ENCODE measurements at places on chromosomes 1 and 21.

- DNase-seq = no peak
These were observed 68.1 kb upstream of the SLC45A1 start for GRCh38 chr1:8249838-8250237.

DNA sequence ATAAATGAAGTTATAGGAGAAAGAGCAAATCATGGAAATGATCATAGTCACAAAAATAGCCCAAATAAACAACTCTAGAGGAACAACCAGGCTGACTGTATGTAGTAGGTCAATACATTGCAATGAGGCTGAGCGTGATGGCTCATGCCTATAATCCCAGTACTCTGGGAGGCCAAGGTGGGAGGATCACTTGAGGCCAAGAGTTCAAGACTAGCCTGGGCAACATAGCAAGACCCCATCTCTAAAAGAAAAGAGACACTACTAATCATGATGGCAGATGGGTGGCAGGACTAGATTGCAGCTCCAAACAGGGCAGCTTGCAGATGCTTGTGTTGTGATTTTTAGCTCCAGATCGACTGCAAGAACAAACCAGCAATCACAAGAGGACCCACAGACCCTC lies 27.6 kb downstream of the NDC1 start:
- no peak for DNase-seq

DNA sequence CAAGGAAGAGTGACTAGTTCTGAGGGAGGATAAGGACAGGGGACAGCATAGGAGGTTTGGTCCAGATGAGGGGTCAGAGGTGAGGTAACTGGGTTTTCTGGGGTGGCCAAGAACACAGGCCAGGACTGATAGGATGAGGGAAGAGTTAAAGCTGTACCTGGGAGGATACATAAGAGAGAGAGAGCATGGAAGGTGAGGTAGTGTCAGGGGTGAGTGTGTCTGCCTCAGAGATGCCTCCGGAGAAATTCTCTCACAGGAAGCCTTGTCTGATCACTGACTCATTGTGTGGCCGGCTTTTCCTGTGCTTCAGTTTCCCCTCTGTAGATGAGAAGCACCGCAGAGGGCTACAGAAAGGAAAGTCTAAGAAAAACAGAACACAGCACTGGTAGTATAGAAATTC lies 40.2 kb downstream of the FASLG start:
- DNase-seq = no peak

DNA sequence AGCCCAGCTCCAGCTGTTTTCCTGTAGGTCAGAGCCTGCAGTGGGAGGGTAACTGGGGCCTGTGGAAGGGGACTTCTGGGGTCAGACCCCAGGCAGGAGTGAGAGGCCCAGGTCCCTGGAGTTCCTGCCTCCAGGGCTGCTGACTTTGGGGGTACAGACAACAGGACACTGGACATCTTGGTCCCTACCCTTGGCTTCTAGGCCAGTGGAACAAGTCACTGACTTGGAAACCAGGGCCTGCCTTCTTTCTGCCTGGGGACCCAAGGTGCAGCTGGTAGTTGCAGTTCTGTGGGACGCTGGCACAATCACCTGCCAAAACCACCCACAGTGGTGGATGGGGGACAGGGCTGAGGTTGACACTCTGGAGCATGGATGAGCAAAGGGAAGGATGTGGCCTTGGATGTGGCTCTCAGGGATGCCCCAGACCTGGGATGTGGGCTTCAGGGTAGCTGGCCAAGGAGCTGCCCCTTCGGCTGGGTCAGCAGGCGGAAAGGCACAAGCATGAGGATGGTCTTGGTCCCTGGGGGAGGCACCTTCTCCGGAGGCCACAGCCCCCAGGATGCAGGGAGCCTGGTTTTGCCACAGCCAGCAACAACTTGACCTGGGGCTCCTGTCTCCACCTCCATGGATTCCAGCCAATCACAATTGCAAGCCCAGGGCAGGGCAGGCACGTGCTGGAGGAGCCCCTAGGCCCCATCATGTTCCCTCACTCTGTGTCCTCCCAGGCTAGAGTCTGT lies 5.8 kb downstream of the JMJD4 start:
- no peak for DNase-seq

GRCh38 chr21:15441060-15441493 lies 288.7 kb upstream of the USP25 start:
- no peak for DNase-seq

Data from keratinocyte (primary cell).